ENCODE measurements at places on chromosomes 11 and 22. TPM values are rescaled to one million over a fixed set of nuclear protein-coding genes. Genes with fewer than 3 reads are reported as not detected.

GRCh38 chr11:10233581-10233980 is 60.4 kb downstream of the SBF2 start:
- DNase-seq: no peak

DNA sequence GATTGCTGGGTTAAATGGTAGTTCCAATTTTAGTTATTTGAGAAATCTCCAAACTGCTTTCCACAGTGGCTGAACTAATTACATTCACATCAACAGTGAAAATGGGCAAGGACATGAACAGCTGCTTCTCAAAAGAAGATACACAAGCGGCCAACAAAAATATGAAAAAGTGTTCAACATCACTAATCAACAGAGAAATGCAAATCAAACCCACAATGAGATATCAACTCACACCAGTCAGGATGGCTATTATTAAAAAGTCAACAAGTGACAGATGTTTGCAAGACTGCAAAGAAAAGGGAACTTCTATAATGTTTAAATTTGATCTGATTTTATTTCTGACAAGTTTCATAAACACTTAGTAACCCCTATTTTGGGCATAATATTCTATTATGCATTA is 537.5 kb downstream of the DLG2 start:
- DNase-seq: no peak

- no peak for DNase-seq
These were observed 40.1 kb upstream of the FLI1 start for GRCh38 chr11:128653801-128654231.

DNA sequence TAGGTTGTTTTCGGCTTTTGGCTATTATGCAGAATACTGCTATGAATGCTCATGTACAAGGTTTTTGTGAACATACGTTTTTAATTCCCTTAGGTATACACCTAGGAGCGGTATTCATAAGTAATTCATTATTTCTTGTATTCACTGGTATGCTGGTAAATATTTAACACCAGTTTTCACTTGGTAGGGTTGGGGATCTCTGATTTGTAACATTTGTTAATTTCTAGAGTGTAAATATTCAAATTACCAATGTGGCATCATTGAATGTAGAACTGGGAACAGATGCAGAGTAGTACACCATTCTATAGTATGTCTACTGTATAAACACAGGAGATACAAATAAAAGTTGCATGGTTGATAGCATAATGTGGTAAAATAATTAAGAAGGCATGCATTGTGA is 16.3 kb downstream of the GVQW3 start:
- no peak for DNase-seq

DNA sequence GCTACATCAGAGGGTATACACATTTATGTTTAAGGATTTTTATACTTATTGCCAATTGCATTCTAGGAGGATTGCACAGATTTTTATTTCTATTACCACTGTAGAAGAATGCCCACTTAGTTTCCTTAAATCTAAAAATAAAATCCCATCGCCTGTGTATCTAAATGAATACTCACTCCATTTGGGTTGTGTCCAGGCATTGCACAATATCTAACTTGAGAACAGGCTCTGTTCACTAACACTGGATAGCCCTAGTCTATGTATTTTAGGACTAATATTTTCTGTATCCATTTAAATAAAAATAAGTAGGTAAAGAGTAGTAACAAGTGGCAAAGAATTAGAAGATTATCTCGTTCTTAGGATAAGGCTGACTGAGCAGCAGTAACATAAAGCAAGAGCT is 4.1 kb downstream of the C11orf52 start:
- no peak for DNase-seq

DNA sequence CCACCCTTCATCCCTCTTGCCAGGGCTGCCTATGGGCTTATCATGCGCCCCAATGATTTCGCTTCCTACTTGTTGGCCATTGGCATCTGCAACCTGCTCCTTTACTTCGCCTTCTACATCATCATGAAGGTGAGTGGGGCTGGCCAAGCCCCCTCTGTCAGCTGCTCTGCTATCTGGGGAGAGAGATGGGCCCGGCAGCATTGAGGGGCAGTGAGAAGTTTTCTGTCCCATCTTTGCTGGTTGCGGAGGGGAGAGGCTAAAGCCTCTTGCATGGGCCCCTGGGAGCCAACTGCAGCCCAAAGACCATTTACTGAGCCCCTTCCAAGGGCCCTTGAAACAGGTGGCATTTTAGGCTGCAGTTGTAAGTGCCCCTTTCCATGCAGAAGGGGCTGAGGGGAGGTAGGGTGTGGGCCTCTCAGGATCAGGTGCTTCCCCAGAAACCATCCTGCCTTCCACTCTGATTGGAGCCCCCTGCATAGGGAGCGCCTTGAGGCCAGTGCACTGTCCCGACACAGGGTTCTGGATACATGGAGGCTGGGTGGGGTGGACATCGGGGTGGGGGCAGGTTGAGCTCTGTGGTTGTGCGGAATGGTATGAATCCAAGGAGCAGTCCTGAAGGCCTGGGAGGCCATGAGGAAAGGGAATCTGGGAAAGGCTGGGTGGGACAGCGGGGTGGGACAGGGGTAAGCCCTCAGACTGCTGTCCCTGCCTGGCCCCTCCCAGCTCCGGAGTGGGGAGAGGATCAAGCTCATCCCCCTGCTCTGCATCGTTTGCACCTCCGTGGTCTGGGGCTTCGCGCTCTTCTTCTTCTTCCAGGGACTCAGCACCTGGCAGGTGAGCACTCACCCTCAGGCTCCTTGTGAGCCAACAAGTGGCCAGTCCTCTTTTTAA is 5.8 kb upstream of the TAGLN start:
- DNase-seq: no peak

DNA sequence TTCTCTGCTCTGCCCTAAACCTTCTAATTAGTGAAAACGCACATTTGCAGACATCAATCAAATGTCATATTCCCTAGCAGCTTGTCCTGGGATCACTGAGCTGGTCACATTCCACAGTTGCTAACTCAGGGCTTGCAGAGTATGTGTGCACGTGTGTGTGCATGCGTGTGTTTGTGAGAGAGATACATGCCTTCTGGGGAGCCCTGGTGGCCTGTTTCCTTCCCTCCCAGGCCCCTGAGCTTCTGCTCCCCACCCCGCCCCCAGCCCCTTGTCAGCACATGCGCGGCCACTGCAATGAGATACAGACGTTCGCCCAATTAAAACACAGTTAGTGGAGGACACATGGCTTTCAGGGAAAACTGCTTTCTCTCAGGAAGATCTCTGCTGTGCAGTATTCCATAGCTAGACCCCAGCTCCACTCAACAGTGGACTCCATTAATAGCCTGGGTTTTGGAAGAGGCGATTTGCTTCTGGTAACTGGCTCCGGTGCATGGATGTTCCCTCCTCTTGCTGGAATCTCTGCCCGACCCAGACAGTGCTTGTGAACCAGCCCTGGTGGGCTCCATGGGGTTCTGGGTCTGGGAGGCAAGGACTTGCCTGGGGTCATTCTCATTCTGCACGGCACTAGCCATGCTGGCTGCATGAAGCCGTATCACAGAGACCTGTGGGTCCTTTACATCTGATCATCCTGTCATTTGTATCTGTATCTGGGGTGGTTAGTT is 17.7 kb downstream of the LRP5 start:
- DNase-seq: no peak

DNA sequence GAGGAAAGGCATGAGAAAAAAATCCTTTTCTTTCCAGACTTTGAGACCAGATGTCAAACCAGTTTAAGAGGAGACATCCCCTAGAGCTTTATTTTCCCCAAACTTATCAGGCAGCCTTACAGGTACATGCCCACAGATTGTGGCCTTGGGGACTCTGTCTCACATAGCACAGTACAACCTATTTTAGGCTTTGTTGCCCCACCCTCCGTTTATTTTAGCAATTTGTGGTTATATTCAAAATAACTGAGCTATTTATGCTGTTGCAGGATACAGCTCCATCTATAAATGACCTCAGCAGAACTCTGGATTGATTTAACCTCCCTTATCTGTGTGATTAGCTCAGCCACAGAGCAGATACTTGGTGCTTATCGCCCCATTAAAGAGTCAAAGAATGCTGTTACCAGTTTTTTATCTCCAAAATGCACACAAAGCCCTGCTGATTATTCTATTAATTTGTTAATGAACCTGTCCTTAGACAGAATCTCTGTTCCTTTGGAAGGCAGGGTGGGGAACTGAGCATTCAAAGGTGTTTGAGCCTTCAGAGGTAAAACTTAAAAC is 525.2 kb downstream of the OPCML start:
- DNase-seq: no peak

DNA sequence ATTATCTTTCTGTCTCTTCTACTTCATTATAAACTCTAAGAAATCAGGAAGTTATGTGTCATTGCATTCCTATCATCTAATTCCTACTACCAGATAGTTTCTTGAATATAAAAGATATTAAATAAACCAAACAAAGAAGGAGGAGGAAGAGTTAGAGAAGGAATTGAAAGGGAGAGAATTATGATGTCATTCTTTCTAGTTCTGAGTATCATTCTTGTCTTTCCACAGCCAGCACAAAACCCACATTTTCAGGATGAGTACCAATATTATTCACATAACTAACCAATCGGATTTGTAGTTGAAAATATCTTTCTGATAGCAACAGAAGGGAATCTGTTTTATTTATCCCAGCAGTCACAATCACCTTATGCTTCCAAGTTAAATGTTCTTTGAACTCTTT is 13.3 kb downstream of the MS4A13 start:
- DNase-seq: no peak

- no peak for DNase-seq
These were observed 81.2 kb downstream of the OR5AK2 start for GRCh38 chr11:57069942-57070341.

- DNase-seq: no peak
These were observed 12.1 kb upstream of the EHD1 start for GRCh38 chr11:64890522-64890939.

GRCh38 chr22:45452565-45453379 is 39.3 kb downstream of the RIBC2 start:
- no peak for DNase-seq

- DNase-seq: peak; percentile 75
These were observed 16.0 kb downstream of the TRPM5 start for GRCh38 chr11:2428322-2428795.

DNA sequence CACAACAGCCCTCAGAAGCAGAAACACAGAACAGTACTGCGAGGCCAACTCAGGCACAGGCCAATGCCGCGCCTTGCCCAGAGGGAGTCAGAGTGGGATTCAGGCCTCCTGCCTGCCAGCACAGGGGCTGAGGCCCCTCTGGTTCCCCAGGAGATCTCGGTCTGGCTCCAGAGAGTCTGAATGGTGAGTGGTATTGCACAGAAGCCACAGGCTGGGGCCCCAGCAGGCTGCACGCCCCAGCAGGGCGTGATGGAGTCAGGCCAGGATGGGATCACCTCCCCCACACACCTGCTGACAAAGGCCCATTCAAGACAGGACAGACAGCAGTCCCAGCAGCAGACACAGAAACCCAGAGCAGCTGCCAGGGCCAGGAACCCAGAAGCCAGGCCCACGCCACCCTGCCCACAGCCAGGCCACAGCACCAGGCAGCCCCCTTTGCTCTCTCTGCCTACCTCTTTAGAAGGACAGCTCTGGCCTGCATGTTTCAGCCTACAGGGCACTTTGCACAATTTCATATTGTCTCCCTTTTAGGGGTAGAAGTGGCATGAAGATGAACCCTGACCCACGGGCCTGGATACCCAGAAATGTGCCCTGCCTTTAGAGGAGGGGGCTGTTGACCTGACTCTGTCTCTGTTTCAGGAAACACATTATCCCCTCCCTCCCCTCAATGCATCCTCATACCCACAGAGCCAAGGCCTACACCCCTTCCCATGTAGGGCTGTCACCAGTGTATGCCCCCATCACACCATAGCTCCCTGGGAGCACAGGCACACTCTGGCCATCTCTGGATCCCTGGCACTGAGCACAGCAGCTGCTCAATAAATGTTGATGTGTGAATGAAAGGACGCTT is 6.1 kb downstream of the FXYD6 start:
- no peak for DNase-seq

DNA sequence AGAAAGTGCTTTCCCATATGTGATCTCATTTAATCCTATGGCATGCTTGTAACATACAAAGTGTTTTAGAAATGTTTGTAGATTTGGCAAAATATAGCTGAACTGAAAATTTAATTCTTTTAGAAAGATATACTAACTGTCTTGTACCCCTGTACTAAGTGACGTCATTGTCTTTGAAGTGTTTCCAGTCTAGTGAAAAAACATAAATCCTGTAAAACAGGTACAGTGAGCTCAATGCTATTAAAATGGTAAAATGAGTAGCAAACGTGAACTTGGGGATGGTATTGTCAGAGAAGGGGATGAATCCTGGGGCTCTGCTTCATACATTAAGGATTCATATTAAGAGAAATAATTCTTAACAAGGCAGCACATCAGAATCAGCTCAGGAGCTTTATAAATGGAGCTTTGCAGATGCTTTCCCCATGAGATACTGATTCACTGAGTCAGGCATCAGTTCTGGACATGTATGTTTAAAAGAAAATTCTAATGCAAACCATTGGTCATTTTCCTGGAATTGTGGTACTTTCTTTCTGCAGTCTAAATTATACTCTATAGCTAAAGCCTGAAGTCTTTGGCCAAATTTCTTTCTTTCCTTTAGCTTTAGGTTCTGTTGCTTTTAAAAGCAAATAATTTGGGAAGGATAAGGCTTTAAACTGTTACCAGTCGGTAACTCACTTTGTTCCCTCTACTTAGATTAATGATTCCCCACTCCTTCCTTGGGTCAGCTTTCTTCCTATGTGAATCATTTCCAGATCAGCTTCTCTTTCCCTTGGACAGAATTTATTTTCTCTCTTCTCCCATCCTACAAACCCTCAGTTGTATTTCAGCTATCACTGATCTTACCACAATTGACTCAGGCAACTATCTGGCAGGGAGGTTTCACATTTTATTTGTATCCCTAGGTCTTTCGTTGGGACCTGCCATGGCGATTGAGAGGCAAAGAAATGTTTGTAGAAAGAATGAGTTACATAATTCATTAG is 57.5 kb upstream of the DDI1 start:
- DNase-seq: no peak

DNA sequence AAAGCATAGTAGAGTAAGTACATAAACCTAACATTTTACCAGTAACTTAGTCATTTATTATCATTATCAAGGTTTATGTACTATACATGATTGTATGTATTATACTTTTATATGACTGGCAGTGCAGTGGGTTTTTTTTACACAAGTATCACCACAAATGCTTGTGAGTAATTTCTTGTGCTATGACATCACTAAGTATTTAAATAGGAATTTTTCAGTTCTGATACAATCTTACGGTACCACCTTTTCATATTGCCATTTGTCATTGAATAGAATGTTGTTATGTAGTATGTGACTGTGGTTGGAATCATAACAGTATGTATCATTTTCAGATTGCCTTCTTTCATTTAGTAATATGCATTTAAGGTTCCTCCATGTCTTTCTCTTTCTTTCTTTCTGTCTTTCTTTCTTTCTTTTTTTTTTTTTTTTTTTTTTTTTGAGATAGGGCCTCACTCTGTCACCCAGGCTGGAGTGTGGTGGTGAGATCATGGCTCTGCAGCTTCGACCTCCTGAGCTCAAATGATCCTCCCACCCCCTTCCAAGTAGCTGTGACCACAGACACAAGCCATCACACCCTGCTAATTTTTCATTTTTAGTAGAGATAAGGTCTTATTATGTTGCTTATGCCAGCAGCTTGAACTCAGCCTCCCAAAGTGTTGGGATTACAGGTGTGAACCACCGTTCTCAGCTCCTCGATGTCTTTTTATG is 18.6 kb downstream of the ATM start:
- DNase-seq: no peak

The F2 gene
- not detected for total RNA-seq

The OR52N4 gene
- not detected for total RNA-seq

The PAMR1 gene
- 8.8 TPM for total RNA-seq

The GLYAT gene
- 15.8 TPM for total RNA-seq

The HBG2 gene
- not detected for total RNA-seq

The MS4A3 gene
- not detected for total RNA-seq

Measured in breast epithelium (tissue), 4 donors.